ENCODE measurements at places on chromosomes 3 and 15.

DNA sequence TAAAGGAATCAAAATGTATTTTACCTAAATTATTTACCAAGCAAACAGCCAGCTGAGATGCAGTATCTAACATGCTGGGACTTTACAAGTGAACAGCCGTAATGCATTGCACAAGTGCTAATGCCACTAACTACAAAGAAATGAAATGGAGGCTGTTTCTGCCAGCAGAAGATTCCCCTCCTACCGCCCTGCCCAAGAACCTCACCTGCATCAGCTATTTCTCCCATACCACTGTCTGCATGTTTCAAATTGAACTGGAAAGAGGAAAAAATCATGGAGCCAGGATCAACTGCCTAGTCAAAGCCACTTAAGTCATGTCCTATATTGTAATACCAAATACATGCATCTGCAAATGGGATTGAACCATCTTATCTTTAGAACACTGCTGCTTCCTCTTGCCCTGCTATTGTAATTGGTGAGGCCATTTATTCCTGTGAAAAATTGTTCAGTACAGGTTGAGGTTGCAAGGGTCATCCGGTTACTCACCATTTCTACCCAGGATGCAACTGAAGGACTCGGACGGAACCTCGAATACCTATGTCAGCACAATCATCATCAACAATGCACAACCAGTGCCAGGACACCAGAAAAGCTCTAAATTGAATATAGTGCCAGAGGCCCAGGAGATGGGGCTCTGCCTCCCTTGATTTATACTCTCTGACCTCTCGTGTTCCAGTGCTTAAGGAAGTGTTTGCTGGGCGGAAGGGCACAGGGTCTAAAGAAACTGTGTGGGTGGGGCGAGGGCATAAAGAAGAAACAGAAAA lies 27.5 kb downstream of the ANXA2 start:
- DNase-seq = peak; percentile 71

DNA sequence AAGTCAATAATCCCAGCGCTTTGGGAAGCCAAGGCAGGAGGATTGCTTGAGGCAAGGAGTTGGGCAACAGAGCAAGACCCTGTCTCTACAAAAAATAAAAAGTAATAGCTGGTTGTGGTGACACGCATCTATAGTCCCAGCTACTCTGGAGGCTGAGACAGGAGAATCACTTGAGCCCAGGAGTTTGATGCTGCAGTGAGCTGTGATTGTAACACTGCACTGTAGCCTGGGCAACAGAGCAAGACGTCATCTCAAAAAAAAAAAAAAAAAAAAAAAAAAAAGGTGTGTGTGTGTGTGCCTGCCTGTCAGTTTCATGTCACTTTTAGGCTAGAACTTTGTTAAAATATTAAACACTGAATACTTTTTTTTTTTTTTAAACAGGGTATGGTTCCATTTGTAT lies 28.4 kb downstream of the DNAJC19 start:
- no peak for DNase-seq

- DNase-seq = no peak
These were observed 8.0 kb downstream of the TUSC7 start for GRCh38 chr3:116717566-116717965.

DNA sequence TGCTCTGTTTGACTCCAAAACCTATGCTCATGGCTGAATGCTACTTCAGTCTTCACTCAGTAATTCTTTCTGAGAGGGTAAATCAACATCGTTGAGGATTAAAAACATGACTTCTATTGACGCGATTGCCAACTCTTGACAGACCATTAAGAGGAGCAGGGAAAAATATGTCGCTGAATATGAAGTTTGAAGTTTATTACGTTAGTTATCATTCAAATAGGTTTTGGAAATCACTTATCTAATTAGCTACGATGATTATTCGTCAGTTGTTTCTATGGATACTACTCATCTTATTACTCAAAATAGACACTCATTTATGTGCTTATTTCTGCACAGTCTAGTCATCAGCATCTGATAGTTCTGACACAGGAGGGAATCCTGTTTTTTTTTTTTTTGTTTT lies 279.2 kb upstream of the TBL1XR1 start:
- no peak for DNase-seq

DNA sequence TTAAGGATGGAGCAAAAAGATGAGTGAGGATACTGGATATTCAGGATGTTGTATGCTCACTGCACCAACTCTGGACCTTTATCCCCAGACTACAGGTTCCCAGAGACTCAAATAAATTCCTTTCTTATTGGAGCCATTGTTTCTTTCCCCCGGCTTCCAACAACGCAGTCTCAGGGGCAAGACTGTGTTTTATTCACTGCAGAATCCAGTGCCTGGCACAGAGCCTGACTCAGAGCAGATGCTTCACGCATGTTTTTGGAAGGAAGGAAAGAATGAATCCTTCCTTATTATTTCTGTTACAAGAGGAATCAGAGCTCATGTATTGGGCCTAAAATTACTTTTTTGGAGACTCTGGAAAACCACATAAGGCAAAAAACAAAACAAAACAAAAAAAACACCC lies 96.0 kb upstream of the VGLL4 start:
- DNase-seq = no peak

DNA sequence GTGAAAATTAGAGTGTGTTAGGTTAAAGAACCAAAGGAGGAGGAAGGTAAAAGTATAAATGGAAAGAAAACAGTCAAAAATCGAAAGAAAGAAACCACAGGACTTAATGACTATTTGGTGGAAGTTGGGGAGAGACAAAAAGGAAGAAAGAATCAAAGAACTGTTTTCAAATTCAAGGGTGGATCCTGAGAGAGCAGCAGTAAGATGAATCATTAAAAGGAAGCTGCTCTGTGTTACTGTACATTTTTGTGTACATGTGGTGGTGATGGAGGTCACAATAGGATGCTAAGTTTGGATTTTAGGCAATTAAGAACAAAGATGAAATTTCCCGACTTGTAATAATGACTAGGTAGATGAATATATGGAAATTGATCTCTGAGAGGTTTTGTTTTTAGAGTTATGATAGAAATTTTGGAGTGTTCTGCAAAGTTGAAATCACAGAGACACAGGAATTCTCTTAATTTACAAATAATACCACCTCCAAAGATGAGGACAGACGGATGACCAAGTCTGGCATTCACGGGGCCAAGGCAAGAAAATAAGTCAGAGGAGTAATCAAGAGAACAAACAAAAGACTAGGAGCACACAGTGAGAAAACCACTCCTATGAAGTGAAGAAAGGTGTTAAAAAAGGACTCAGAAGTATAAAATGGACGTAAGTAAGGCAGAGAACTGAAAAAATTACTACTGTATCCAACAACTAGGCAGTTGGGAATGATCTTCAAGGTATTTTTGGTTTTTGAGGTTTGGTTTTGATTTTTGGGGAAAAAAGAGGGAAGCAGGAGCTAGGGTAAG lies 7.1 kb downstream of the DHX36 start:
- DNase-seq = peak; percentile 20

DNA sequence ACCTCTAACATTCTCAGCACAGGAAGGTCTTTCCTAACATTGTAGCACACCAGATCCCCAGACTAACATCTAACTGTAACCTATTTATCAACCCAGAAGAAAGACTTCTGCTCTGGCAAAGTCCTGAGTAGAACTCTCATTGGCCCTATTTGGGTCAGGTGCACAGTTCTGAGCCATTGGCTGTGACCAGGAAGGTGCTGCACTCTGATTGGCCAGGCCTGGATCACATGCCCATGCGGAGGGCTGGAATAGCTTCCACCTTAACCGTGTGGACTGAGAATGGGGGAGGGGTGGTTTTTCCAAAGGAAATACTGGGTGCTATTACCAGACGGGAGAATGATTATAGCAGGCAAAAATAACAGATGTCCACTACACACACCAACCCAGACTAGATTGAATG lies 11.5 kb downstream of the FEZF2 start:
- DNase-seq = no peak

GRCh38 chr3:32401556-32402081 lies 10.0 kb downstream of the CMTM7 start:
- DNase-seq = peak; percentile 64

GRCh38 chr3:188389711-188390342 lies 235.9 kb downstream of the LPP start:
- DNase-seq = no peak

GRCh38 chr3:192207651-192208050 lies 519.7 kb downstream of the FGF12 start:
- DNase-seq = no peak

DNA sequence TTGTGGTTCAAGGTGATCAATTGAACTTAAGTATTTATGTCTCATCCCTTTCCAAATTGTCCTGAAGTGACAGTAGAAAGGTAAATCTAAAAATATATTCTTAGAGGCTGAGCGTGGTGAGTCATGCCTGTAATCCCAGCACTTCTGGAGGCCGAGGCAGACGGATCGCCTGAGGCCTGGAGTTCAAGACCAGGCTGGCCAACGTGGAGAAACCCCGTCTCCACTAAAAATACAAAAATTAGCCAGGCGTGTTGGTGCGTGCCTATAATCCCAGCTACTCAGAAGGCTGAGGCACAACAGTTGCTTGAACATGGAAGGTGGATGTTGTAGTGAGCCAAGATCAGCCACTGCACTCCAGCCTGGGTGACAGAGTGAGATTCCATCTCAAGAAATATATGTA lies 226.6 kb downstream of the DPH6 start:
- no peak for DNase-seq

DNA sequence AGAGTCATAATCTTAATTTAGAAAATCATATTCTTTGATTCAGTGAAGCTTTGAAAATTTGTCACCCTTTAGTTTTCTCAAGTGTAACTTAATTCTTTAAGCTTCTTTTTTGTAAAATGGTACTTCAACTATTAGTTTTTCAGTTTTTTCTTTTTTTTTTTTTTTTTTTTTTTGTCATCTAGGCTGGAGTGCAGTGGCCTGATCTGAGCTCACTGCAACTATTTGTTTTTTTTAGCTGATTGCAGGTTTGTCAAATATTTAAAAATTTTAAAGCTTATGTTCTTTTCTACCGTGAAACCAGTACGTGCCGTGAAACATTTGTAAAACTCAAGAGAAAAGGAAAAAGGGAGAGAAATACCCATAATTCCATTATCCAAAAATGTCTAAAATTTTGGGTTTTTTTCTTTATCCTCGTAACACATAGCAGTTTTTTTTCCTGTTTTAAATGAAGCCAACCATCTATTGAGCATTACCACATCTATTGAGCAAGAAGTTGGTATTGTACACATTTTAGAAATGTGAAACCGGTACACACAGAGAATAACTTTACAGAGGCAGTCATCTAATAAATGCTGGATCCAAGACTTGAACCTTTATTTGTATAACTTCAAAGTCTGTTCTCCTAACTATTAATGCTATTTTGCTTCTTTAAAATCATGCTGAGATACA lies 25.7 kb downstream of the ECT2 start:
- DNase-seq = peak; percentile 71

DNA sequence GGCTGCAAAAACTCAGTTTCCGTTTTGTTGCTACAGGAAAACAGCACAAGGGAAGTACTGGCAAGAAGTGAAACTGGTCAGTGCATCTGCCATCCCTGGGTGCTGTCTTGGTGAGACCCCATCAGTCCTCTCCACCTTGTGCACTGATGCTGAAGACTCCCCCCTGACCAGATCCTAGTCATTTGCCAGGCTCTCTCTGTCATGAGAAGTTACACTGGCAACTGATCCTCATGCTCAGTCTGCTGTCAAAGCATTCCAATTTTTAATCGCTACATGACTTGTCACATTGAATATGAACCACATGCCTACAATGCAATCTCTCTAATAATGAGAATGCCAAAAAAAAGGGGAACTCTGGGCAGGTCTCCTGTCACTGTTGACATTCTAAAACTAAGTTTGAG lies 296.5 kb downstream of the ZIC1 start:
- DNase-seq = no peak

- DNase-seq = peak; percentile 31
These were observed 31.2 kb downstream of the PLA1A start for GRCh38 chr3:119628816-119629445.

DNA sequence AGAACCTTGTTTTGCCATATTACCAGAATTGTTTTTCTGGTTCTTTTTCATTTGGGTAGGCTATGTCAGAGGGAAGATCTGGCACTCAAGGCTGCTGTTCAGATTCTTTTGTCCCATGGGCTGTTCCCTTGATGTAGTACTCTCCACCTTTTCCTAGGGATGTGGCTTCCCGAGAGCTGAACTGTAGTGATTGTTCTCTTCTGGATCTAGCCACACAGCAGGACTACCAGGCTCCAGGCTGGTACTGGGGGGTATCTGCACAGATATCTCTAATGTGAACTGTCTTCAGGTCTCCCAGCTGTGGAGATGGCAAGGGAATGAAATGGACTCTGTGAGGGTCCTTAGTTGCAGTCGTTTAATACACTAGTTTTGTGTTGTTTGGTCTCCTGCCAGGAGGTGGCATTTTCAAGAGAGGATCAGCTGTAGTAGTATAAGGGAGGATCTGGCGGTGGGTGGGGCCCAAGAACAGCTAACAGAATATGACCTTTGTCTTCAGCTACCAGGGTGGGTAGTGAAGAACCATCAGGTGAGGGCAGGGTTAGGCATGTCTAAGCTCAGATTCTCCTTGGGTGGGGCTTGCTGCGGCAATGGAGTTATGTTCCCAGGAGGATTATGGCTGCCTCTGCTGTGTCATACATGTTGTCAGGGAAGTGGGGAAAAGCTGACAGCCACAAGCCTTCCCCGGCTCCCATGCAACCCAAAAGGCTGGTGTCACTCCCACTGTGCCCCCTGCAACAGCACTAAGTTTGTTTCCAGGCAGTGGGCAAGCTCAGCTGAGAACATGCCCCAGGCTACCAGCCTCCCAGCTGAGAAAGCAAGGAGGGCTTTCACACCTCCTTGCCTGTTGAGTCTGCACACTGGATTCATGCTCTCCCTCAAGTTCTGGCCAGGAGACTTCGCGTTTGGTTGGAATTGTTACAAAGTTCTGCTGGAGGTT lies 252.5 kb downstream of the ISL2 start:
- DNase-seq = no peak
